ENCODE measurements at places on chromosomes 7 and 10. TPM values are rescaled to one million over a fixed set of nuclear protein-coding genes. Genes with fewer than 3 reads are reported as not detected.

Gene HOXA9
- total RNA-seq: 7.5 TPM

Gene DPP6
- 0.59 TPM for total RNA-seq

Gene NACAD
- 7.5 TPM for total RNA-seq

Gene ARHGAP12
- 40.0 TPM for total RNA-seq

Gene FKBP9
- 236 TPM for total RNA-seq

Gene FAM13C
- 17.8 TPM for total RNA-seq

Gene COL28A1
- total RNA-seq: 1.1 TPM

Gene TEX47
- not detected for total RNA-seq

Gene GAD2
- not detected for total RNA-seq

Gene OR2A1
- 0.33 TPM for total RNA-seq

Gene MLXIPL
- total RNA-seq: 109 TPM

Gene NEBL
- 313 TPM for total RNA-seq

Gene FAM170B
- not detected for total RNA-seq

Gene NRAP
- not detected for total RNA-seq

Gene FAM24B
- 6.6 TPM for total RNA-seq

Gene LMBR1
- 88.8 TPM for total RNA-seq

Gene NFE2L3
- total RNA-seq: 2.2 TPM

Gene KCNH2
- 0.29 TPM for total RNA-seq

Gene COL1A2
- total RNA-seq: 300 TPM

Gene CTAGE6
- total RNA-seq: 0.96 TPM
